EH (cell line): ENCODE measurements at places on chromosomes 1 and 21.

DNA sequence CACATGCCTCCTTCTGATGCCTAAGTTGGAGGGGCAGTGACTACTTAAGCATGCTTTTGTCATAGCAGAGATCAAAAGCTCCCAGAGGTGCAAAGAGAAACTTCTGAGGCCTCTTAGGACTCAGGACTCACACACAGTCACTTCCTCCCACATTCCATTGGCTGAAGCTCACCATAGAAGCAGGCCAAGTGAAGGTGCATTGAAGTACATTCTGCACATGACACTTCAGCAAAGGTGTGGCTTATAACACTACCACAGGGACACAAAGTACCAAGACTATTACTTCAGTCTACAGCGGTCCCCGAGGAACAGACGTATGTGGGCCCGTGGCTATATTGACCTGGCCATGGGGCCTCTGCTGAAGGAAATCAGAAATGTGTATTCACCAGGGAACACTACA lies 2.5 kb upstream of the POGK start:
- no peak for DNase-seq

GRCh38 chr21:44924606-44925377 lies 4.1 kb upstream of the ITGB2 start:
- peak; percentile 57 for DNase-seq

DNA sequence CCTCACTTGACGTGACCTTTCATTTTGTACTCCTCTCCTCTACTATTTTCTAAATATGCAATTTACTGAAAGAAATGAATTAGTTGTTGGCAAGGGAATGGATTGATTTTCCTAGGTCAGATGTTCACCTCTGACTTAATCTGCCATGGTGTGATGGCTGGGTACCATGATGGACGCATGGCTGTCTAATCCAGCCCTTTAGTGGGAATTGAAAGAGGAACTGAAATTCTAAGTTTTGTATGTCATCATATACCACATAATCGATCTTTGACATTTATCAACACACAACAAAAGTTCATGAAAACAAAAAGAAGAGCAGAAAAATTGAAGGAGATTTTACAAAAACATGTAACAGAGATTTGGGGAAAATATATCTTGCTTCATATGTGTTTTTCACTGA lies 331.3 kb upstream of the SNX7 start:
- no peak for DNase-seq

DNA sequence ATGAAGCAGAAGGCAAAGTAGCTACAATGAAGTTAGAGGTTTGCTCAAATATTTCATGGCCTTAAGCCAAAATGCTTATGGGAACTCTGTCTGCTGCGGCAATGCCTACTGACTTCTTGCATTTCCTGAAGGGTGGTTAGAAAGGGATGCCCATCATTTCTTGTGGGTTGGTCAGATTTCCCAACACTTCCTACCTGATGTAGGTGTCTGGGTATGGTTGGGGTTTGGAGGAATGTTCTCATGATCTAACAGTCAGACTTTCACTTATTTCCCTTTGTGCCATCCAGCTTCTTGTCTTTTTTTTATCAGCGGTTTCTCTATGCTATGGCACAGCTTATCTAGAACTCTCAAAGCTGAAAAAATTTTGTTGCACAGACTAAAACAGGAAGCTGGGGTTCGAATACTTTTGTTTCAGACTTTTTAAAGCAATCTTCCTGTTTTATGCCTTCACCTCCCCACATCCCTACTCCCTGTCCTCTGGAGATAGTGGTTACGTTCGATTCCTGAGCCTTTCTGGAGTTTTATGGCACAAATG lies 307.7 kb downstream of the USP25 start:
- no peak for DNase-seq

GRCh38 chr1:224289396-224289795 lies 40.6 kb downstream of the NVL start:
- no peak for DNase-seq

DNA sequence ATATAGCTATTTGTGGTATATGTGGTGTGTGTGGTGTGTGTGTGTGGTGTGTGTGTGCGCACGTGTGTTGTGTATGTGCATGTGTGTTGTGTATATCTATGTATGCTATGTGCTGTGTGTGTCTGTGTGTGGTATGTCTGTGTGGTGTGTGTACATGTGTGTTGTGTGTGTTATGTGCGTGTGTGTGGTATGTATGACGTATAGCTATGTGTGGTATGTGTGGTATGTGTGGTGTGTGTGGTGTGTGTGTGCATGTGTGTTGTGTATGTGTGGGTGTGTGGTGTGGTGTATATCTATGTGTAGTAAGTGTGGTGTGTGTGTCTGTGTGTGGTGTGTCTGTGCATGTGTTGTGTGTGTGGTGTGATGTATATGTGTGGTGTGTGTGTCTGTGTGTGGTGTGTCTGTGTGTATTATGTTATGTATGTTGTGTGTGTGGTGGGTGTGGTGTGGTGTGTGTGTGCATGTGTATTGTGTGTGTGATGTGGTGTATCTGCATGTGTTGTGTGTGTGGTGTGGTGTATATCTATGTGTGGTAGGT lies 59.8 kb downstream of the EDN2 start:
- no peak for DNase-seq

GRCh38 chr1:118346936-118347335 lies 161.9 kb upstream of the SPAG17 start:
- DNase-seq: no peak

DNA sequence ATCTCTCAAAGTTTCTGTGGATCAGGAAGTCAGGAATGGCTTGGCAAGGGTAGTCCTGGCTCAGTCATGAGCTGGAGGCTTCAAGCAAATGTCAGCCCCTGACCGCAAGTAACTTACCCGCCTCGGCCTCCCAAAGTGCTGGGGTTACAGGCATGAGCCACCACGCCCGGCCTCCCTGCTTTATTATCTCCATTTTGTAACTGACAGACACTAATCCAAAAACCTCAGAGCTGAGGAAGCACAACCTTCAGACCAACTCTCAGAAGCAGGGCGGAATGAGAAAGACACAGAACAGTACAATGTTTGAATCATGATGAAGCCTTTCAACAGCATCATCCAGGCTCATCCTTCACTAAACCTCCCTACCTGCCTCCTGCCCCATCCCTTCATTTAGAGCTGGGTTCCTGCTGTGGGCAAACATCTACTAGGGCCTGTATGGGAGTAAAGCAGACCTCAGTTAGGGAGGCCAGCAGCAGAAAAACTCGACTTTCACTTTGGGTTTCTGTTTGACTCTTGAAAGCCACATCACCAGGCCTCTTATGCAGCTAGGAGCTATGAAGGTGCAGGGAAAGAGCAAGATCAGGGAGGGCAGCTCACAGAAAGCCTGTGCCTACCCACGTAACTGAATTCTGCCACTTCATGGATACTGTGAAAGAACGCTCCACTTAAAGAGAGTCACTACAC lies 84.4 kb upstream of the RAB4A start:
- DNase-seq: no peak

- DNase-seq: no peak
Observed at GRCh38 chr1:87242445-87243185, 86.1 kb upstream of the LMO4 start.

- DNase-seq: no peak
Observed at GRCh38 chr1:195326325-195326724, 1281.9 kb downstream of the KCNT2 start.

DNA sequence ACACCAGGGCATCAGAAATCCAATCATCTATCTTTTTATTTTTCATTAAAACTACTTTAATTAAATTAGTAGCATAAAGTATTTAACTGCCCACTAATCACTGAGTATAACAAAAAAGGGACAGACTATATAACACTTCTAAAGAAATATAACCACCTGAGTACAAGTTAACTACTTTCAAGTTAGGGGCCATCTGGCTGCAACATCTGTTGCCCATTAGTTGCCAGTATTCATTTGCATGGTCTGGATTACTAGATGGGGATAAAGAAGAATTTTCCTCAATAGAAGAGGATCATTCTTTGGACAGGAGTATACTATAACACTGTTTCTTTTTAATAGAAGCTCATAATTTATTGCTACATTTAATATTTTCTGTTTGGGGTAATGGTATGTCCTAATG lies 446.4 kb downstream of the AMY1C start:
- DNase-seq: no peak
